Activated CD8-positive, alpha-beta memory T cell treated with anti-CD3 and anti-CD28 coated beads, Interleukin-2, amount 50 U/mL, for 48 hours (primary cell): ENCODE measurements at places on chromosomes 5 and 9.

DNA sequence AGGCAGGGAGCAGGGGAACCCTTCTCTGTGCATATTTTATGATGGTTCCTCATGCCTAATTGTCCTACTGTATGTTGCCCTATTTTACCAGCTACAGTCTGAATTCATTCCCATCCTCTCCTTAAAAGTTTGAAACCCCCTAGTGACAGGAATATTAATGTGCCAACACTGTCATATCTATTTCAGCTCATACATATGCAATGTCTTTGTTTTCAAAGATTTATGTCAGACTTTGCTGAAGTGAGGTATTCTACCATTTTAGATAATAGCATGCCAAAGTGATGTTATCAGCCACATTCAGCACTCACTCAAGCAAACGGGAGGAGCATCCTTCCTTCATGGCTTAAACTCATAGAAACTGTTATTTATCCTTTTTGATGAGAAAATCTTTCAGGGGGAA is 696.5 kb downstream of the NR2F1-AS1 start:
- DNase-seq = no peak

DNA sequence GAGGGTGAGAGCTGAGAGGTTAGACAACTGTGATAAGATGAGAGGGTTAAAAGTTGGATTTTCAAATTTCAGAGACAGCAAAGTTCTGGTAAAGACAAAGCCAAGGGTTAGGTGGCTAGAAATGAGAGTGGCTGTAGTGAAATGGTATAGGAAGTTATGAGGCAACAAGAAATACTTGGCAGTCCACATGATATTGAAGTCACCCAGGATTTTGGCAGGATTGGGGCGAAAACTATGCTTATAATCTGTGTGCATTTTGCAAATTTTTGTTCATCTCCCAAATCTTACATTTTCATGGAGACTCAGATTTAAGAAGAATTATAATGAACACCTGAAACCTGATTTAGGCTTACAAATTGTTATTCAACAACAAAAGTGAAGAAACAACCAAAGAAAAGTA is 35.6 kb downstream of the C9 start:
- DNase-seq = no peak

- no peak for DNase-seq
These were observed 41.3 kb downstream of the ROR2 start for GRCh38 chr9:91908746-91909145.

- no peak for DNase-seq
These were observed 75.1 kb upstream of the FSTL4 start for GRCh38 chr5:133687212-133688061.

- DNase-seq = no peak
These were observed 100.5 kb downstream of the TMEM174 start for GRCh38 chr5:73273379-73274050.

GRCh38 chr9:121888438-121888775 is 204.7 kb downstream of the TTLL11 start:
- DNase-seq = no peak

- DNase-seq = no peak
These were observed 890.4 kb downstream of the EFNA5 start for GRCh38 chr5:106780355-106780754.

GRCh38 chr5:164832516-164832915 is 1327.1 kb downstream of the MAT2B start:
- DNase-seq = no peak

GRCh38 chr5:128197896-128198522 is 114.4 kb downstream of the SLC12A2 start:
- DNase-seq = no peak
